ENCODE measurements at places on chromosomes 2 and 18. TPM values are rescaled to one million over a fixed set of nuclear protein-coding genes. Genes with fewer than 3 reads are reported as not detected.

DNA sequence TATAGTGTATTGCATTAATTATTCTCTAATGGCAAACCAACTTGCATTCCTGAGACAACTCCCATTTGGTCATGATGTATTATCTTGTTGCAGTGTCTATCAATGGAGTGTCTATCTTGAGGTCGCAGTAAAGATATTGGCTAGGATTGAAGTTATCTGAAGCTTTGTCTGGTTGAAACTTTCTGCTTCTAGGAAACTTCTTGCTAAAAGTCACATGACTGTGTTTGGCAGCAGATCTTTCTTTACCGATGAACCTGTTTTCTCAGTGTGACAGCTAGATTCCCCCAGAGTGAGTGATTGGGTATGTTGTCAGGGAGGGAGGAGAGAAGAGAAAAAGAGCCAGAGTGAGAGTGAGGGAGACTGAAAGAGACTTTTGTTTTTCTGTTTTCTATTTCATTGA is 119.6 kb downstream of the QPCT start:
- no peak for DNase-seq

GRCh38 chr2:172081221-172082022 is 3.9 kb upstream of the DLX1 start:
- DNase-seq, result peak; percentile 58

DNA sequence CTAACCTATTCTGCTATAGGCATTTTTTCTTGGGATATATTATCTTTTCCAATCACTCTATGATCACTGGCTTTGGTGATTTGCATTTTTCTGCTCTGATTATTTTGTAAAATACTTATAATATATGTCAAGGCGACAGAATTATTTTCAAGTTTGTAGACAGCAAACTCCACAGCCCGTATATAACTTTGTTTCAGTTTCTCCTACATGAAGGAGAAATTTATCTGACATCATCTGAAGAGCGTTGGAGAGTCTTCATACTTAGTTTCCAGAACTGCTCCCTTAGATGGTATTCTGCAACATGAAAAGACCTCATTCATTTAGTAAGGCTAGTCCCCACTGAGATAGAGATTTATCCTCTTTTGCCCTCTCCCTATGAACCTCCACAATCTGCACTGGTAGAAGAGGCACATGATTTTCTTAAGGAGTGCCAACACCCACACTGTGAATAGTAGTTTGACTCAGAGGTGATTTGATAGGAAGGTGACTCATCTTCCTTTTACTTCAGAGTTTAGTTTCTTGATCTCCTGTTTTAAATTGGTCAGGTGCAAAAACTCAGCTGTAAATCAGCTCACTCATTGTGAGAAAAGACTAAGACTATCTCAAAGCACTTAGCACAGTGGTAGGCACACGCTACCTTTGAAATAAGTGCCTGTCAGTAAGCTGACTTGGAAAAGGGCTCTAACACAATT is 1848.6 kb upstream of the CELF4 start:
- no peak for DNase-seq

- no peak for DNase-seq
Observed at GRCh38 chr2:240865391-240865790, 3.2 kb upstream of the AGXT start.

- DNase-seq, result no peak
Observed at GRCh38 chr2:199684168-199684567, 166.8 kb downstream of the FTCDNL1 start.

Gene LYG2
- not detected for polyA plus RNA-seq

- no peak for DNase-seq
Observed at GRCh38 chr2:108560895-108561530, 26.7 kb downstream of the LIMS1 start.

- no peak for DNase-seq
Observed at GRCh38 chr2:36361396-36361795, 5.8 kb downstream of the CRIM1 start.

- DNase-seq, result no peak
Observed at GRCh38 chr2:239274391-239275043, 126.3 kb downstream of the HDAC4 start.

DNA sequence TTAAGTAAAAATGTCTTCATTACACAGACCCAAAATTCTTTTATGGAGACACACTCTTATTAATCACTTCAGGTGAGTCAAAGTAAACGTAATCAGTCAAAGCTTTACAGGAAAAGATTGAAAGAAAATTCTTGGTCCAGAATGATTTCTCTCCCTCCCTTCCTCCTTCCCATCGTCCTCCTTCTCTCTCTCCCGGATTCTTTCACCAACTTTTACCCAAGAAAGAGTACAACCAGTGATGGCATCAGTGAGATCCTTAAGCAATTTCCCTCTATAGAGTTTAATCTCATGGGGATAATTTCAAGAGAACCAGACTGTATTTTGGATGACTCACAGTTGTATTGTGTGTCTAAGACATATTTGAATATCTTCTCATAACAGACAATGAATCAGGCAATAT is 258.1 kb downstream of the ALK start:
- no peak for DNase-seq

DNA sequence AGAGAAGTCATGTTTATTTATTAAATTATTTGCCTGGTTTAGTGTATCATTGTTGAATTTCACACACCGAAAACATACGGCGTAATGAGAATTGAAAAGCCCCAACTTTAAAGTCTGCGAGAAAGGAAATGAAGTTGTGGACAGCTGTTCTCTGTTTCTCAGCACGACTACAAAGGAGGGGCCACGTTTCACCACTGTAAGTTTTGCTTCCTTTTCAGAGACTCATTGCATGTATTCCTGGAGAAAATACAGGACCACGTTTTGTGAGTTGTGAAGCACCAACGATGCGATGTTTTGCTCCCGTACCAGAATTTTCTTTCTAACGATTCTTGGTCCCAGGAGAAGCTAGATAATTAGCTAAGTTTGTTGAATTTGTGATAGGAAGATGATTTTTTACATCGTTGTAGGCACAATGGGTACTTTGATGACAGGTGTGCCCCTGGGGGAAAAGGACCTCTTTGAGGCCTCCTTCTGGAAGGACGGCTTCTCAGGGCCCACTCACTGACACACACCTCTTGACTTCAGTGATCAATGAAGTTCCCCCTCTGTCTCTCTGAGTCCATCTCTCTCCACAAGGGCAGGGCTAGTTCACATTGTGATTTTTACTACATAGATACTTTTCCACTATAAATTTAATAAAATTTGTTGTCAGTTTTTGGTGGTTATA is 23.7 kb upstream of the ACKR3 start:
- DNase-seq, result peak; percentile 67

- DNase-seq, result no peak
Observed at GRCh38 chr2:167182403-167182802, 294.1 kb downstream of the XIRP2 start.

GRCh38 chr2:149587220-149587949 is at the start of gene MMADHC:
Gene MMADHC, minus strand, starts transcription at chr2:149587775. Its CDS starts 678 bp downstream, at chr2:149587097.
- DNase-seq, result peak; percentile 98

GRCh38 chr18:3456686-3457069 is 6.7 kb downstream of the TGIF1 start:
- no peak for DNase-seq

DNA sequence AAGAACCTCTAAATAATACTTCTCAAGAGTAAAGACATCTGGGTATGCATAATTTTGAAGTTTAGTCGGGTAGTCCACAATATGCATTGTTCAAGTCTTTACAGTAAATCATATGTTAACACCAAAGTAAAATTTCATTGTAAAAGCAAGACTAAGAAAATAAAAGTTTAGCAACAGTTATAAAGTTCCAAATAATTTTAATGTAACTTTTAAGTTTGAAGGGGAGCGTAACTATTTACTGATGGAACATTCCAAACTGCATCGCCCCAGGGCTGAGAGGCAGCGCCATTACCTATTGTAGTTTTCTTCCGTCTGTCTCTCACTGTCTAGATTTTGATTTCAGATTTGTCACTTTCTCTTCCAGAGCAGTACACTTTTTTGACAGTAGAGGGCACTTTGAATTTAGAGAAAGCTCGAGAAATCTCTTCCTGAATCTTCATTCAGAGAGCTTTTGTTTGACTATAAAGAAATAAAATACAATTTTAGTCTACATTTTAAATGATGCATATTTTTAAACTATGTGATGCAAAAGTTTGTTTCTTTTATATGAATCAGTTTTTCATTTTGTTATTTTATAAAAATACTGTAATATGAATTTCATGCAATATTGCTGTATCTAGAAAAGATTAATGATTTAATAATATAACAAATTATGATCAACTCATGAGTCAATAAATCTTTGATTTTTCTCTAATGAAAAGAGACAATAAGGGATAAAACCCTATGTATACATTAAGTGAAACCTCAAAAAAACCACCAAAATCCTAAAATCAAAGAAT is 389.8 kb downstream of the FIGN start:
- peak; percentile 80 for DNase-seq

Measured in kidney (tissue), 22 donors.